ENCODE measurements at places on chromosomes 1 and 21.

DNA sequence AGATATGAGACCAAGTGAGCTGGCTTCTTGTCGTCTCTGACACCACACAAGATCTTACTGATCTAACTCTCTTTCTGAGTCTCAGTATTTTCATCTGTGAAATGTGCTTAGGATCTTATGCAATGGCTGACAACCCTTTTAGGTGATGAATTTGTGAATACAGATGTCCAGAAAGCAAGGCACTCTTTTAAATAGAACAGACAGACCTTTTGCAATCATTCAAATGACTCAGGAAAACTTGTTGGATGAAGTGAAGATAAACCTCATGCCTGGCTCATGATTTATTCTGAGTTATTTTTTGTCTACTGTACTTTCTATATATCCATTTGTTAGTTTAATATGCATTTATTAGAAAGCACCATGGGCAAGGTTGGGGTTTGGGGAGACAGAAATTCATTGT lies 411.3 kb downstream of the PTPRU start:
- no peak for DNase-seq

GRCh38 chr1:198845271-198845670 lies 206.4 kb downstream of the PTPRC start:
- no peak for DNase-seq

DNA sequence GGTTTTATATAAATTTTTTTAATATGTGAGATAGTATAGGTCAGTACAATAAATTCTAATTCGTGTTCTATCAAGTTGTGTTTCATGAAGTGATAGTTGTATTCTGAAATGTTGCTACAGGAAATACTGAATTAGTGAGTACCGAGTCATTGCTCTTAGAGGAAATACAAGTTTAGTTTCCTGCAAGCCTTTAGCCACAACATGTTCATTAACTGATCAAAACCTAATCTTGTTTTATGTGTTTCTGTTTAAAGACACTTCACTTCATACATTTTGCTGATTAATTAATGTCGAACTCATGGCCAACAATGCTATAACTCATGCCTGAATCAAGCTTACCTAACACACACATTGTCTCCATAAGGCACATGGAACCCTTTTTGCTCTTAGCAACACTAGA lies 43.6 kb downstream of the LRRC7 start:
- no peak for DNase-seq

- no peak for DNase-seq
These were observed 18.5 kb downstream of the SERTAD4 start for GRCh38 chr1:210250998-210251679.

- DNase-seq: no peak
These were observed 48.3 kb upstream of the LBR start for GRCh38 chr1:225476100-225476511.

- no peak for DNase-seq
These were observed 19.2 kb upstream of the BCL10 start for GRCh38 chr1:85295654-85296053.

DNA sequence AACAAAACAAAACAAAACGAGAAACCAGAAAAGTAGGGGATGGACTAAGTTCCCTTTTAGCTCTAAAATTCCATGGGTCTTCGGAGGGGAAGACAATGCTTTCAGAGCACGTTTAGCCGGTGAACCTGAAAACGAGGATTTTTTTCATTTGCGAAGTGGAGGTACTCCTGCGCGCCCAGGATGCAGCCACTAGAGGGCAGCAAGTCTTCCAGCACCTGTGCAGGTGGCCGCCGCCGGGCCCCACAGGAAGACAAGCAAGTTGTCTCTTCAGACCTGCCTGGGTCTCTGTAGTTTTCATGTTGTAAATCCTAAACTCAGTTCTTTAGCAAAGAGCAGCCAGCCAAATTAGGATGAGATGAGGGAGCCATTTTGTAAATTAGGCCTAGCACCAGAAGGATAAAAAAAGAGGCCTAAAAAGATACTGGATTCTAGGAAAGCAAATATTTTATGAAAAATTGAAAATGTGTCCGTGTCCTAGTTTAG lies 17.7 kb upstream of the SNX27 start:
- peak; percentile 68 for DNase-seq

DNA sequence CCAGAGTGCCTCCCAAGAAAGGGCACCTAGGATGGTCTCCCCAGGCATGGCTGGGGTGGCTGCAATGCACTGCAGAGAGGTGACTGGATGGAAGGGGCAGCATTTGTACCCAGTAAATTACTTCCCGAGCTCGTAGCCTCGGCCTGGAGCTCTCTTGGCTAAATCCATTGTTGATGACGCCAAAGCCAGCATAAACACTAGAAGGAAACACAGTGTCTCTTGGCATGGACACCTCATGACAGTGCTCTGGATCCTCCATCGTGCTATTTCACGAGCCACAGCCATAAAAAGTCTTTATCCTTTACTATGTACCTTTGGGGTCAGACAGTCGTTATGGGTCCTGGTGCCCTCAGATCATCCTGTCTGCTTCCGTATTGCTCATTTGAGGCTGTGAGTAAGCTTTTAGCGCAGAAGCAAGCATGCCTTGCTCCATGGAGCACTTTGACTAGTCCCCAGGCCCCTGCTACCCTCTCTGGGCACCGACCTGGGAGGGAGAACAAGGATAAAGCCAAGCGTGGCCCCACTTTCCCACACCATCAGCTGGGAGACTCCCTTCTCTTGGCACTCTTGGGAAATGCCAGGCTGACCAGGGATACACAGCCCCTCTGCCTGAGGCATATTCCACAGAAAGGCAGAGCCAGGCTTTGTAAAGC lies 10.3 kb upstream of the PRELP start:
- no peak for DNase-seq

DNA sequence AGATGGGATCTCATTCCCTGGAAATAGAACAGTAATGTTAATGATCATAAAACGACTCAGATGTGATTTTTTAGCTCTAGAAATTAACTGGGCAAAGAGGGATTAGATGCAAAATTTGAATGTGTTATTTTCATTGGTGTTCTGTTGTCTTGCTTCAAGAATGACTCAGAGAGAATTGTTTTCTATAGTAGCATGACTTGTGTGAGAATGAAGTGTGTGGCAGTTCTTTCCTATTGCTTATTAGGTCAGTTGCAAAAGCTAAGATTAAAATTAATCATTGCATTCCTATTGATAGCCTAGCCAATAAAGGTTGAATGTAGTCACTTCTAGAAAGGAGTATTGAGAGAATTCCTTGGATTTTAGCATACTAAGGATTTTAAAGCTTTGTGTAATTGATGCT lies 22.9 kb downstream of the SPEN start:
- no peak for DNase-seq

GRCh38 chr1:247487057-247487456 lies 29.2 kb upstream of the OR2B11 start:
- peak; percentile 70 for DNase-seq

GRCh38 chr1:222247811-222248310 lies 300.0 kb downstream of the HHIPL2 start:
- no peak for DNase-seq

GRCh38 chr21:45366931-45367401 lies 38.0 kb upstream of the COL18A1 start:
- DNase-seq: no peak

DNA sequence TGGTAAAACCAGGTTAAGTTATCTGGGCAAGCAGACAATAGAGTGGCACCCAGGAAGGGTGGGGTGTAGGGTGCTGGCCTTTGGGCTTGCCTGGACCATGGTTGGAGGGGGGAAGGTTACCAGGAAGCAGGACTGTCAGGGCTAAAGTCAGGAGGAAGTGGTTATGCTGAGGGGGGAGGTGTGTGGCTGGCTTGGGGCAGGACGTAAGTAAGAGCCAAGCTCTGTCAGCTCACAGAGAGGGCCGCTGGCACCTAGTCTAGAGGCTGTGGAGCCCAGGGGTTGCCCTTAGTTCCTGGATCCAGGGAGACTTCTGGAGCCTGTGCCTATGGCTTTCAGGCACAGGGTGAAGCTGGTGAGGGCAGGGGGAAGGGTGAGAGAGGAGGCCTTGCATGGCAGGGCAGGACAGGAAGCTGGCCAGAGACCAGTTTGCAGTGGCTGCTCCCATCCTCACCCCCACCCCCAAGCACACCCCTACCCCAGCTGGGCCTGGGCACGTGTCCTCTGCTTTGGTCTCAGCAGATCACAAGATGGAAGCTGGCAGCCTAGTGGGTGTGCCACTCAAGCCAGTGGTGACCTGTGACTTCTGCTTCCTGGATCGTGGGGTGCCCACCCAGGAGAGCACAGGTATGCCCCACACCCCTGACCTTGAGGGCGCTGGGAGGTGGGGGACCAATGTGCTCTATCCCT lies 20.5 kb upstream of the SMYD3 start:
- DNase-seq: no peak

DNA sequence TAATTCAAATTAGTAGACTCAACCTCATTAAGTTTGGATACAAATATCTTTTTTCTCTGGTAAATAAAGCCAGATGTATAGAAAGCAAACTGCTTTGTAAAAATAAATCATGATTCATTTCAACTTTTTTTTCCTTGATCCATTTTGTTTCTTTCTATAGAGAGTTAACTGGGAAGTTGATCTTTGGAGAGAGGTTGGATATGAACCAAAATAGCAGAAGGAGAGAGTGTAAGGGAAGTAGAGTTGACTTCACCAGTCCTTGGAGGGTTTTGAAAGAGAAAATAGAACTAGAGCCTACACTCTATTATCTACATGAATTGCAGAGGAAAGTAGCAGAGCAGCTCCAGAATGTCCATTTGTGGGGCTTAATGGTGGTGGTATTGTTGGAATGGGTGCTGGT lies 243.8 kb downstream of the ADGRL2 start:
- DNase-seq: no peak

DNA sequence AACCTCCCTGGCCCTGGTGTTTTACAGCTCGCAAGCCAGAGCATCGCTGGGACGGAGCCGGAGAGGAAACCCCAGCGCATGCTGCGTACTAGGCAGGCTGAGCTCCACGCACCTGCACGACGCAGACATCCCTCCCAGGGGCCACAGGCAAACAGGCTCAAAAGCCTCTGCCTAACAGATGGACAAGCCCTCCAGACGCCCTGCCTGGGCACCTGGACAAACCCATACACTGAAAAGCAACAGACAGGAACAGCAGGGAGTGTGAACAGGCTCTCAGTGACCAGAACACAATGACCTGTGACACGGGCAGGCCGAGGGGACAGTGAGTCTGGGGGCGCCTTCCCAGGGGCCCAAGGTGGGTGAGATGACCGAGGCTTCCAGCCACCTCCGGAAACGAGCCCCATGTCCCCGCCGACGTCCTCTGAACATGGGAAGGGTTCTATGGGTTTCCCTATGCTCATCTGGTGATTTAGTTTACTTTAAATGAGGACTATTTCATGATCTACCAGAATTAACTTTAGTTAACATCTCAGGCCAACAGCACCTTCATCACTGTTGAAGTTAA lies 40.3 kb downstream of the NPHP4 start:
- DNase-seq: no peak

DNA sequence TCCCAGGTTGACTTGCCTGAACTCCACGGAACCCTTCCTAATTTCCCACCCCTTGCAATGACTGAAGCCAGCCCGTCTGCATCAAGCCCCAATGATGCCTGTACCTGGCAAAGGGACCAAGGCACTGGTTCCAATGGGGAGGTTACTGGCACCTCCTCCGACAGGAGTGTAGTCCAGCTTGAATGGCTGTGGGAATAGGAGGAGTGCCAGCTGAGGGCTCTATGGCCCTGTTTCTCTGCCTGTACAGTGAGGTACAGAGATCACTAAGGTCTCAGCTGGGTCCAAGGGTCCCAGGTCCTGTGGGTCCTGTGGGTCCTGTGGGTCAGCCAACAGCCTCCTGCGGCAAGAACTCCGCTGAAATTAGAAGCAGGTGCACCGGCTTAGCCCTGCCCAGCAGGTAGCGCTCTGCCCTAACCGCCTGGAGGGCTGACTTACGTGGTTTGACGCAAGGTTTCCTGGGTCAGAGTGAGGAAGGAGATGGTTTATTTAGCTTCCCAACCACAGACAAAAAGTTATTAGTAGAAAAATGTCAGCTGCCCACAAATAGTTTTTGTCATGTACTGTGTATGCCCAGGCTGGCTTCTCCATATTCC lies 9.9 kb upstream of the SPRR4 start:
- DNase-seq: no peak

DNA sequence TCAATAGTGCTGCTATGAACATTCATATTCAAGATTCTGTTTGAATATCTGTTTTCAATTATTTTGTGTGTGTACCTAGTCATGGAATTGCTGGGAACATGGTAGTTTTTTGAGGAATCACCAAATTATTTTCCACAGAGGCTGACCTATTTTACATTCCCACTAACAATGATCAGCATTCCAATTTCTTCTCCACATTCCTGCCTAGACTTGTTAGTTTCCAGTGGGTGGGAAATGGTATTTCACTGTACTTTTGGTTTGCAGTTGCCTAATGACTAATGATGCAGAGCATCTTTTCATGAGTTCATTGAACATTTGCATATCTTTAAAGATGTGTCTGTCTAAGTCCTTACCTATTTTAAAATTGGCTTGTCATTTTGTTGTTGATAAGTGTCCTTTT lies 1182.6 kb upstream of the B3GALT2 start:
- DNase-seq: no peak

DNA sequence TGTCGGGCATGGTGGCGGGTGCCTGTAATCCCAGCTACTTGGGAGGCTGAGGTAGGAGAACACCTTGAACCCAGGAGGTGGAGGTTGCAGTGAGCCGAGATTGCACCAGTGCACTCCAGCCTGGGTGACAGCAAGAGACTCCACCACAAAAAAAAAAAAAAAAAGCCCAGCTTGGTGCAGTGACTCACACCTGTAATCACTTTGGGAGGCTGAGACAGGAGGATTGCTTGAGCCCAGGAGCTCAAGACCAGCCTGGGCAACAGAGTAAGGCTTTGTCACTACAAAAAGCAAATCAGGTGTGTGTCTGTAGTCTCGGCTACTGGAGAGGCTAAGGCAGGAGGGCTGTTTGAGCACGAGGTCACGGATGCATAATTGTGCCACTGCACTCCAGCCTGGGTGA lies 5.0 kb upstream of the H6PD start:
- no peak for DNase-seq

DNA sequence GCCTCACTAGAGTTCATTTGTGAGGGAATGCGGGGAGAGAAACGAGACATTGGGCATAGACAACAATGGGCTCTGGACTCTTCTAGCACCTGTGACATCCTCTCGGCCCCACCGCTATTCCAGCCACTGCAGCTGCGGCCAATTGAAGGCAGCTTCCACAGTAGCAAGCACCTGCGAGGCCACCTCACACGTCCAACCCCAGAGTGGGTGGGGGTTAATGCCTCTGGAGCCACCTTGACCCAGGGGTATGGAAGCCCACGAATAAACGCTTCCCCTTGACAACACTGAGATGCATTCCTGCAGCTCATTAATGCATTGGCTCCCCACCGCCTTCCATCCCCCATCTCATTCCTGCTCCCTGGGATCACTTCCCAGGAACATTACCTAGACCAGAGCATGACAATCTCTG lies 104.4 kb downstream of the GLIS1 start:
- no peak for DNase-seq
